ENCODE measurements at places on chromosomes 13 and 19.
A peak's percentile ranks its signal among the peaks of the same experiment; 100 is the strongest.

- DNase-seq = no peak
Measured at GRCh38 chr13:71644579-71644978, 222.4 kb downstream of the DACH1 start.

DNA sequence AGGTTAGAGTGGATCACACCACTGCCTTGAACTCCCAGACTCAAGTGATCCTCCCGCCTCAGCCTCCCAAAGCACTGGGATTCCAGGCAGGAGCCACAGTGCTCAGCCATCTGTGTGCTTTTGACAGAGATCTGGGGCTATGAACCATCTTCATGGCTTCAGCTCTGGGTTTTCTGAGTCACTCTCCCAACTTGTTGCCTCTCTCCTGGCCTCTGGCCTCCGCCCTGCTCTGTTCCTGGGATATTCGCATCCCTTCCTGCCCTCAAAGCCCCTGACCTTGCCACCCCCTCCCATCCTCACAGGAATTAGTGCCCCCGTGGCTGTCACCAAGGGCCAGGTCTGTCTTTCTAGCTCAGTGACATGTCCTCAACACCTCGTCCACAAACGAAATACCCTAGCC is 5.7 kb upstream of the GMIP start:
- no peak for DNase-seq

- no peak for DNase-seq
Measured at GRCh38 chr13:74110053-74110452, 24.2 kb downstream of the KLF12 start.

- DNase-seq = no peak
Measured at GRCh38 chr19:4519521-4520277, 1.4 kb upstream of the PLIN4 start.

- DNase-seq = no peak
Measured at GRCh38 chr19:32676895-32677359, 1.3 kb downstream of the RGS9BP start.

DNA sequence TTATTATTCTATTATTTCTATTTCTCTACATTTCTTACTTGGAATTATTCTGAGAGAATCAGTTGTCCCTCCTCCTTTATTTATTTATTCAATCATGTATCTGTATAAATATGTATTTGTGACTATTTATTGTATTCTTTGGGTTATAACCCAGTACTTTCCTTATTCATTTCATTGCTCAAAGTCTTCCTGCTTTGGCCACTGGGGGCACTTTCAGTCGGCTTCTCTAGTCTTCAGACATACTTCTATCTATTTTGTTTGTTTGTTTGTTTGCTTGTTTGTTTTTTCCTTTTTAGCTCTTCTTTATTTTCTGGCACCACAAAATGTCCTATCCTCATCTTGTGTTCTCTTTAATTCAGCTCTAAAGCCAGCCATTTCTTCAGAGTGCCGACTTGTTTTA is 260.4 kb downstream of the NALCN start:
- no peak for DNase-seq

DNA sequence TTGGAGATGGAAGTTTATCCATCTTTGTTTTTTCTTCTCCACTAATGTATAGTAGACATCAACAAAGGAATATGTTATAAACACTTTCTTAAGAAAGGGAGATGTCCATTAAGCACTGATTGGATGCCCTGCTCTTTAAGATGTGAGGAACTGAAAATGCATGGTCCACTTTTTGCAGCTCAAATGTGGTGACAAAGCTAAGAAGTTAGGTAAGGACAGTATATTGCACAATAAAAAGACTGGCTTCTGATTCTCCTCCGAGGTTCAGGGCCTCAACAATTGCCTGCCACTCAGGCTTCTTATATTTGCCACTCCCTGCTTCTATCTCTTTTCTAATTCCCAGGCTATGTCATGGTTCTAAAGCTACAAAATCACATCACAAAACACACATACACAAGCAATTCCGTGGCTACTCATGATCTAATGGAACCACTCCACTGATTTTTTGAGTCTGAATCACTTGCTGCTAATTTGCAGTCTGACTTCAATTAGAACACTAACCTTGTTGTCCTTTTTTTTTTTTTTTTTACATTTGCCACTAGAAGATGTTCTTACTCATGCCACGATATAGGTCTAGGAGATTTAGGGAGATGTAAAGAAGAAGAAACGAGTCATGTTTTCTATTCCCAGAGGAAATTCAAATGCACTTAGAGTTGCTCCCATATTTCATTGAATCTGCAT is 29.6 kb upstream of the TNFSF11 start:
- no peak for DNase-seq

- no peak for DNase-seq
Measured at GRCh38 chr13:77430377-77430951, 103.6 kb upstream of the MYCBP2 start.

DNA sequence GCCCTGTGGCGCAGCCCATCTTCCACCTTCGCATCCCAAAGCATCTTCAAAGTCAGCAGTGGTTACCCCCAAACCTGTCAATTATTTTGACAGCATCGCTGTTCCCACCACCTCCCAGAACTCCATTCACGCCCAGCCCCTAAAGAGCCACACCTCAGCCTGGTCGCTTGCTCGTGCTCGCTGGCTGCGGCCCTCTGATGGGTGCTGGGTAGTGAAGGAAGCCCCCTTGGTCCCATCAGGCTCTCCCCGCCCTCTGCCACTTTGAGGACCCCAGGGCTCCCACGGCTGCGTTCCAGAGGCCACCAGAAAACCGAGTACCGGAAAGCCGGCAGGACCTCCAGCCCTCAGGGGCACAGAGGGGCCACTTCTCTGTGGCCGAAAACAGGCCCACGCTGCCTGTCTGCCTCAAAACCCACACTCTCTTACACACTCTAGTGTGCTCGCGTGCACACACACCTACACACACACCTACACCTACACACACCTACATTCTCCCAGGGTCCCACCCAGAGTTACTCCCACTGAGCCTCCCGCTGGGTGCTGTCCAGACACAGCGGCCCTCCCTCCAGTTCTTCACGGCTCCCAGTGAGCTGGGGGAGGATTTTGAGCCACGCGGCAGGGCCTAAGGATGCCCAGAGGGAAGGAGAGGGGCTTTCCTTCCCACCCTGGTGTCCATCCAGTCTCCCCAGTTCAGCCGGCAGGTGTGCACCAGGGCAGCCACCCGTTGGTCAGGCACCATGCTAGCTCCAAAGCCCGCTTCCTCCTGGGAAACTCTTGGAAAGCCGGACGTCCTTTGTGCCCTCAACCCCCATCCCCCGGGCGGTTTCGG is 1.9 kb downstream of the VSTM2B start:
- no peak for DNase-seq

DNA sequence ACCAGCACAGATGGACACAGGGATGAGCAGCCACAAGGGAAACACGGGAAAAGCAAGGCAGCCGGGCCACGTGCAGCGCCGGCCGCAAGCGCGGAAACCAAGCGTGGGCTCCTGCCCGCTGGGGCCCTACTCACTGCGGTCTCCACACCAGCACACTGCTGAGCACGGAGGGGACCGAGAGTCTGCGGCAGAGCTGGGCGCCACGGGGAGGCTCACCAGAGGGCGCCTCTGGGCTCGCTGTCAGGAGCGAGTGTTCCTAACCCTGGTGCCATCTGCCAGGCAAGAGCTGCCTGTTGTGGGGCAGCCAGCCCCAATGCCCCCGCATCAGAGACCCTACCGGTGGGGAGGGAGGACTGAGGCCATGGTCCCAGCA is 26.5 kb downstream of the MPND start:
- DNase-seq = peak; percentile 73

- DNase-seq = no peak
Measured at GRCh38 chr13:51420681-51421490, 31.9 kb downstream of the INTS6 start.

- no peak for DNase-seq
Measured at GRCh38 chr13:113643593-113643992, 14.4 kb downstream of the ATP4B start.

DNA sequence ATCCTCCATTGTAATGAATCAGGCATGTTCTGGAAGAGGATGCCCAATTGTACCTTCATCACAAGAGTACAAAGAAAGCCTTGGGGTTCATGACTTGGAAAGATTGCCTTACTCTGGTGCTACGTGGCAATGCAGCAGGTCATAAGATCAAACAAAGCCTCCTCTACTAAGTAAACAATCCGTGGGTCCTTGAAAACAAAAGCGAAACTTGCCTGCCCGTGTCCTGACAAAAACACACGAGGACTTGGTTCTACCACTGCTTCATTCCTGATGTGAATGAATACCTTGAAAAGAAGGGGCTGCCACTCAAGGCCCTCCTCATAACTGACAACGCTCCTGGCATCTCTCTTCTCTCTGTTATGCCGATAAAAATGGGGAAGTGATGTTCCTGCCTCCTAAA is 18.9 kb downstream of the ZNF563 start:
- no peak for DNase-seq

DNA sequence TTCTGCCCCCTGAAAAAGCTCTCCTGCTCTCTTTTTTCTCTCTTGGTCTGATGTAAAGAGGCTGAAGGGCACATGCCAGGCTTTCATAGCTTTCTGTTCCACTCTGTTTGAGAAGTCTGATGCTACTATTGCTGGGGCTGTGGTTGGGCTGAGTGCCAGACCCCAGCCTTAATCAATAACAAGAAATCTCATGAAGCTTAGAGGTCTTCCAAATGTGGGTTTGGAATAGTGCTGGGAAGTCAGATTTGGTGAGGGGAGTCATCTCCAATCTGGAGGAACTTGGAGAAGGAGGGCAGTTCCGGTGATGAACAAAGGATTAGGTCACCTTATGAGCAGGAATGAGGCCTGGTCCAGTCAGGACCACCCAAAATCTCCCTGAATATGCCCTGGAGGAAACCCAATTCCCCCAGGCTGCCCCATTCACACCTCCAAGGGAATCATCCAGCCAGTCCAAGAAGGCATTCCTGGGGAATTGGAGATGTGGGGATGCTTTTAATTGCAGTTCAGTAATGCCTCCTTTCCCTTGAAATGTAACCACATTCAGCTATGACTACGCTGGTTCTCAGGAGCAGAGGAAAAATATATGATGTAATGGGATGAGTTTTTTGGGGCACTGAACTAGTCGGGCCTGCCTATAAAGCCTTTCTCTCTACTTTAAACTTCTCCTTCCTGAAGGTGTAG is 102.0 kb downstream of the STARD13 start:
- no peak for DNase-seq

GRCh38 chr13:72097568-72097967 is 230.6 kb upstream of the DACH1 start:
- DNase-seq = no peak

GRCh38 chr13:33303855-33304597 is 18.5 kb upstream of the STARD13 start:
- no peak for DNase-seq

- no peak for DNase-seq
Measured at GRCh38 chr13:49140910-49141611, 79.1 kb upstream of the MLNR start.

GRCh38 chr13:43924549-43925245 is 45.0 kb downstream of the LACC1 start:
- no peak for DNase-seq

DNA sequence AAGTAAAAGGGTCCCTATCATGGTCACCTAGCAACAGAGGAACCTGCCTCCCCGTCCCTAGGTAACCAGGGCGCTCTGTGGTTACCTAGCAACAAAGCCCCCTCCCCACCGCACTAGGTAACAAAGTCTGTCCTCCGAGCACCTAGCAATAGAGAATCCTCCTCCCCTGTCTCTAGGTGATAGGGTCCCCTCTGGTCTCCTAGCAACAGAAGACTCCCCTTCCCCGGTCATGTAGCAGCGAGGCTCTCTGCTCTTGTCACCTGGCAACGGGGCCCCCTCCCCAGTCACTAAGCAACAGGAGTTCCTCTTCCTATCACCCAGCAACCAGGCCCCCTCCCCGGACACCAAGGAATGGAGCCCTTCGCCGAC is 307 bp downstream of the JOSD2 start:
- no peak for DNase-seq

- DNase-seq = peak; percentile 23
Measured at GRCh38 chr13:40132249-40132648, 476.8 kb downstream of the COG6 start.

- DNase-seq = peak; percentile 78
Measured at GRCh38 chr13:49495783-49496762, at the start of gene PHF11. Gene PHF11 (plus strand): TSS chr13:49495953. CDS start chr13:49496002, 49 bp downstream.

DNA sequence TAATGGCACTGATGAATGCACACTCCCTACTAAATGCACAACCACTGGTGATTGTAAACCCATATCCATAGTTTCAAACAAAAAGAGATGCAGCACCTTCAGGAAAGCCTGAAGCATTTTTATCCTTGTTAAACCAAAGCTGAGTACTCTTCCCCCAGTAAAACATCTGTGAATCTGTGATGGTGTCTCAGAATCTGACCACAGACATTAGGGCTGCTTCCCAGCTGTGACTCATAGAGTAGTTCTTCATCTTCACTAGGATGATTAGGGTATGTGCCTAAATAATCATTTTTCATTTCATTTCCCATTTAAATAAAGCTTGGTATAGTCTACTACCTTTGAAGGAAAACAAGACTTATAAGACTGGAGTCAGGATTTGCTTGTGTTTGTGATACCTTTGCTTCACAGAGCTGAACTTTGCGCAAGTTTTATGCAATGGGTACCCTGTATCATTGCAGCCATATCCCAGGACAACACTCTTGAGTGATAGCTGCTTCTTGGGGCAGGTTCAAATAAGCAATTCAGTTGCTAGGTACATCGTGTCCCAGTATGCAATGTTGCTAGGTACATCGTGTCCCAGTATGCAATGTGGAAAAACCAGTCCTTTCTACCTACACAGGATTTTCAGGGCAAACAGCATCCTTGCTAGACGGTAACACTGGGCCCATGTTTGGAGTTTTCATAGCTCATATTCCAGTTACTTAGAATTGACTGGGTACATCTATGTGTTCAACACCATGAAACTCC is 277.1 kb downstream of the IRS2 start:
- no peak for DNase-seq

GRCh38 chr13:28569886-28570285 is 75.0 kb upstream of the FLT1 start:
- no peak for DNase-seq

DNA sequence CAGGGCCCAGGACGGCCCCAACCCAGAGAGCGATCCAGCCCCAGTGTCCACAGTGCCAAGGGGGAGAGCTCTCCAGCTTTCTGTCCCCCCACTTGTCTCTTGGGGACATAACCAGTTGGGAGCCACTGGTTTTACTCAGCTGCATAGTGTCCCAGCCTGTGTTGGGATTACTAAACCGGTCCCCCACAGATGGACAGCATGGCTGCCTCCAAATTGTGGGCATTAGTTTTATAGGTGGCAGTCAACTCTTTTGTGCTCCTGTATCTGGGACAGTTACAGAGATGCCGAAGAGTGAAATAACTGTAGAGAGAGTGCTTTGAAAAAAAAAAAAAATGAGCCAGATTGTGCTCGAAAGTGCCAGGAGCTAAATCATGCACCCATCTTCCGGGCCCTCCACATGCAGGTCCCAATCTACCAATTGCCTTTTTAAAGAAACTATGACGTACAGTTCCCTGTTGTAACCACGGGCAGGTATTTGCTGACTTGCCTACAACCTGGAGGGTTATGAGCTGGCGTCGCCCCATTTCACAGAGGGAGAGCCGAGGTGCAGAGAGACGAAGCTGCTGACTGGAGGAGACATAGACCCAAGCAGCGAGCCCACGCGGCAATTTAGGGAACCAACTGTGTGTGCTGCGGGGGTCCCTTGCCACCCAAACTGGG is 2.4 kb upstream of the NFIC start:
- DNase-seq = no peak

All from stimulated activated CD4-positive, alpha-beta T cell treated with anti-CD3 and anti-CD28 coated beads, Interleukin-2, amount 100 ng/mL, for 48 hours (primary cell).